HT1080 (cell line): ENCODE measurements at places on chromosomes 13 and 19. TPM values are rescaled to one million over a fixed set of nuclear protein-coding genes. Genes with fewer than 3 reads are reported as not detected.

DNA sequence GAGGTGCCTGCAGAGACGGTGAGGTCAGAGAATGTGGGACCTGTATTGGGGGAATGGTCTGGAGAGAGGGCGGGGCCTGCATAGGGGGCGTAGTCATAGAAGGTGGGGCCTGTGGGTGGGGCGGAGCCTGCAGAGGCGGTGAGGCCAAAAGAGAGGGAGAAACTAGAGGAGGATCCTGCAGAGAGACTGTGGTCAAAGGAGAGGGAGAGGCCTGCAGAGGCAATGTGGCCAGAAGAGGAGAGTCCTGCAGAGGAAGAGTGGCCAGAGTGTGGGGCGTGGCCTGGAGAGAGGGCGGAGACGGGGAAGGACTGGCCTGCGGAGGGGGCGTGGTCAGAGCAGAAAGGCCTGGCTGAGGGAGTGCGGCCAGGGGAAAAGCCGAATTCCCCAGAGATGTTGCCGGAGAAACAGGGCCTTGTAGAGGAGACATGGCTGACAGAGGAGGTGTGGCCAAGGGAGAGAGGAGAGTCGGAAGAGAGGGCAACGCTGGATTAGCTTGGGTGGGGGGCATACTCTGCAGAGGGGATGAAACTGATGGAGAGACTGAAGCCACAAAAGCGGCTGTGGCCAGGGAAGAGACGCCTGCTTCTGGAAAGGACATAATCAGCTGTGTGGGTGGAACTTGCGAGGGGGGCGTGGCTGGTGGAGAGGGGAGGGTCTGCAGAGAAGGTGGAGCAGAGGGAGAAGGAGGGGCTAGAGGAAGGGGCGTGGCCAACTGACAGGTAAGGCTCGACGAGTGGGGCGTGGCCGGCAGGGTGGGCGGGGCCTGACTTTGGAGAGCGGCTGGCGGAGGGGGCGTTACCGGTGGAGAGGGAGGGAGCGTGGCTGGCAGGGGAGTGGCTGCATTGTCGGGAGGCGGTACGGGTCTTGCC lies 2.5 kb downstream of the PRR36 start:
- DNase-seq: peak; percentile 85

GRCh38 chr13:112783978-112784371 lies 94.1 kb downstream of the ATP11A start:
- DNase-seq: no peak

DNA sequence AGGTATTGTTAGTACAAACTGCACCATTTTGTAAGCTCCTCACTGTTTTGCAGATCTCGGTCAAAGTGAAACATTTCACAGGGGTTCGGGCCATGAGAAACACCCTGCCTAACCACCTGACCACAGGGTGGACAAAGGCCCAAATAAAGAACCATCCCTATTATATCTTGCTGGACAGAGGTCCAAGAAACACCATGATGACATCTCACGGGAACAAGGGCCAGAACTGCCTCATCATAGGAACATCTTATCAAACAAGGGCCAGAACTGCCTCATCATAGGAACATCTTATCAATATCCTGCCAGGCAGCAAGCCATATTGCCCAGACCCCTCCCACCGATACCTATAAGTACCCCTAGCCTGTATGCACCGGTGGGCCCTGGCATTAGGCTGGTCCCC lies 99.7 kb downstream of the PCDH9 start:
- no peak for DNase-seq

PCDH20 gene
- 0.85 and 1.0 TPM in 2 replicates for total RNA-seq

DNA sequence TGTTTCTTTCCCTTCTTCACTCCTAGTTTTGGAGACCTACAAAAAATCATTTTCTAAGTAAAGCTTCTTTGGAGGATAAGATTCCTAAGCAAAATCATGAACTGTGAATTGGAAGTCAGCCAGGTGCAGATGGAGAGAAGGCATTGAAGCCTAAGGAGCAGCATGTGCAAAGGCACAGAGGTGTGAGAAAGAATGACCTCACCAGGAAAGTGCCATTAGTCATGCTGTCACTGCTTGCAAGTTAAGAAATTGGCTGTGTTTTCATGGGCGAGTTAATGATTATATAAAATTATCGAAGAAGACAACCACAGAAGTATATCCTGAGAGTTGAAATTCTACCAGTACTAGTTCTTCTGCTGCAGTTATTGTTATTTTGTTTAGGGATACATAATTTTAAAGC lies 80.3 kb upstream of the KLHL1 start:
- peak; percentile 8 for DNase-seq

PCSK4 gene
- 0.10 and 1.0 TPM in 2 replicates for total RNA-seq

DNA sequence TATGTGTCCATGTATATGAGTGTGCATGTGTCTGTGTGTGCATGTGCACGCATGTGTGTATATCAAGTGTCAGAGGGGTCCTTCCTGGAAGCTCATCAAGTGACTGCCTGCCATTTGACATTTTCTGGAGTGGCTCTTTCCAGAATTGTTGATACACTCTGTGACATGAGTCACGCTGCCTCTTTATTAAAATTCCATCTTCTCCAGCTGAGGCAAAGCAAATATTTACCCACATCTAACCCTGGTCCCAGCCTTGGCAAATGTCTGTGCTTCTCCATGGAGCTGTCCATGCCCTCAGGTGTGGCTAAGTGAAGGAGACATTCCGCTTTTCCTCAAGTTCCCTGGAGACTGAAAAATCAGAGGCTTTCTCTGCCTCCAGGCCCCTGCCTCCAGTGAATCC lies 88.2 kb upstream of the MBNL2 start:
- no peak for DNase-seq

ATP8A2 gene
- 0.64 and 0.67 TPM in 2 replicates for total RNA-seq

ANKLE1 gene
- total RNA-seq: 0.35 and 1.3 TPM in 2 replicates

DNA sequence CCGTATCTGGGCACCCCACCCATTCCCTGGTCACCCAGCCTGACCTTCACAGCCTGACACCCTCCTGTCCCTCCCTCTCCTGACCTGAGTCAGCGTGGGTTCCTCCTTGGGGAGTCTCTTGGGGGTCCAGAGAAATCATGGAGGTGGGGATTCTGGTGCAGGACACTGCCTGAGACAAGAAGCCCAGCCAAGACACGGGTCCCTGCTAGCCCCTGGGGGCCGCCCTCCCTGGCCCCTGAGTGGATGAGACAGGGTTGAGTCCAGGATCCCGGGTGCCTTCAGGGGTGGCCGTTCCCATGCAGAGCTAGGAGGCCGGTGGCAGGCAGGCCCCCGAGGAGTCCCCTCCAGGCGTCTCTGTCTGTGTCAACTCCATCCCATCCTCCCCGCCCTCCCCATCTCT lies 1.6 kb downstream of the MAP2K7 start:
- no peak for DNase-seq

DNA sequence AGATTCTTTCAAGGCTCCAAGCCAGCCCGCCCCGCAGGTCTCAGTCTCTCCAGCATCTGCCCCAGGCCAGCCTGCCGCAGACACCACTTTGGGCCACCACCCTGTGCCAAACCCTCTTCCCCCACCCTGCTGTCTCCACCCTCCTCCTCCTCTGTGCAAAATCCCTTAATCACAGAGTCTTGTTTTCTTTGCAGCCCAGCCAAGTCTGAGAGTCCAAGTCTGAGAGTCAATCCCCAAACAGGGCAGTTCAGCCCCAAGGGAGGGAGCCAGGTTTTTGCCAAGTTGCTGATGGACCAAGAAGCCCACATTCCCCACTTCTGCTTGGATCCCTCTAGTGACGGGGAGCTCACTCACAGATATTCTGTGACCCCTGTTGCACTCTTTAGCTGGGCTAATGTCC lies 3.1 kb downstream of the ADAMTS10 start:
- no peak for DNase-seq

DNA sequence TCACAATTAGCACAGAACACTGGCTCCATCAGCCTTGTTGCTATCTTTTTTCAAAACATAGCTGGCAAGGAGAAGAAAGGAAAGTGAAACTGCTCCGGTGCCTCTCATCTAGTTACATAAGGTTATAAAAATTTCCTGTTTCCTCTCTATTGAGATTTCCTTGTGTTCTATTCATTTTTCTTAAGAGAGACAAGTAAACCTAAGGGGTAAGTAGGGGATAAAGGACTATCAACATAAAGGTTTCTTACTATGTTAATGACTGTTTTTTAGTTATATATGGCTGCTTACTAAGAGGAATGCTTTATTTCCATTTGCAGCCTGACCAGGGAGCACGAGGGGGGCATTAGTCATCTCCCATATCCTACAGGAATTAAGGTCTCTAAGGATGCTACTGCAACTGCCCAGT lies 73.2 kb upstream of the MLNR start:
- DNase-seq: peak; percentile 69

FOXA3 gene
- total RNA-seq: 2.2 and 2.8 TPM in 2 replicates
